Colonic mucosa (tissue), 4 donors: ENCODE measurements at places on chromosomes 12 and 14. TPM values are rescaled to one million over a fixed set of nuclear protein-coding genes. Genes with fewer than 3 reads are reported as not detected.

The KRT78 gene
- total RNA-seq: not detected

The ERP27 gene
- total RNA-seq: 2.1 TPM

The KCNH3 gene
- total RNA-seq: 0.13 TPM

The HOXC5 gene
- not detected for total RNA-seq

The TEX52 gene
- not detected for total RNA-seq

The TAS2R8 gene
- total RNA-seq: not detected

The KIF5A gene
- 0.67 TPM for total RNA-seq

The SRRM4 gene
- total RNA-seq: not detected

The ESPL1 gene
- total RNA-seq: 34.6 TPM

The SIRT4 gene
- 1.3 TPM for total RNA-seq

The TMEM119 gene
- 7.2 TPM for total RNA-seq

The PTPN6 gene
- total RNA-seq: 44.8 TPM

The KRT1 gene
- total RNA-seq: not detected

The NPFF gene
- total RNA-seq: not detected

The RDH5 gene
- total RNA-seq: 29.6 TPM

The TDG gene
- 29.9 TPM for total RNA-seq

- no peak for DNase-seq
Measured at GRCh38 chr14:61368114-61368710, 46.8 kb downstream of the PRKCH start.

DNA sequence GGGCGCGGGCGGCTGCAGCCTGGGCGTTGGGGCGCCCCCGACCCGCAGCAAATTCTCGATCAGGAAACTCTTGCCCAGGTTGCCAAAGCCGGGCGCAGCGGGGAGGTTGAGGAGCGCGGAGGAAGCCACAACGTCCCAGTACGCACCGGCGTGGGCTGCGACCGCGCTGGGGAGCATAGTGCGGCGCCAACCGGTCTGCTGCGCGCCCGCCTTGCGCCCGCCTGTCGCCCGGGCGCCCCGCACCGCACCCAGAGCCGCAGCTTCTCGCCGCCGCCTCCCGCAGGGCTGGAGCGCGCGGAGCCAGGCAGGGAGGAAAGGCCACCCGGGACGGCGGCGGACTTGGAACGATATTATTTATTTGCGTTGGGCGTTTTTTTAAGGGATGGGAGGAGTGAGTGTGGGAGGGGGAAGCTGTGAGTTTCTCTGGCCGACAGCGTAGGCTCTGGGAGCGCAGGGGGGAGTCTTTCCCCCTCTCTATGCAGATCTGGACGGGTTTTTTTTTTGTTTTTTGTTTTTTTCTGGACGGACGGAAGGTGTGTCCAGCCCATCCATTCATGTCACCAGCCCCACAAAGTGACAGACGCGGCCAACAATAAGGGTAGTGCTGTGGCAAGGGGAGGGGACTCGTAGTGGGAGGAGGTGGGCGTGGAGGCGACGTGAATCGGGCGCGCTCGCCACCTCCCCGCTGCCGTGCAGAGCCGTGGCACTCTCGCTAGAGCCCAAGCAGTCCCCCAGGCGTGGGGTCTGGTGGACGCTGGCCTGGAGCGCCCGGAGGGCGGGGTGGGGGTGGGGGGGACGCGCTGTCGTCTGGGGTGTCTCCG, at the start of gene DBX2:
DBX2 (minus strand) TSS at position 349 of the 821 bp plus-strand sequence; CDS start at position 177, 172 bp downstream.
- DNase-seq: no peak

DNA sequence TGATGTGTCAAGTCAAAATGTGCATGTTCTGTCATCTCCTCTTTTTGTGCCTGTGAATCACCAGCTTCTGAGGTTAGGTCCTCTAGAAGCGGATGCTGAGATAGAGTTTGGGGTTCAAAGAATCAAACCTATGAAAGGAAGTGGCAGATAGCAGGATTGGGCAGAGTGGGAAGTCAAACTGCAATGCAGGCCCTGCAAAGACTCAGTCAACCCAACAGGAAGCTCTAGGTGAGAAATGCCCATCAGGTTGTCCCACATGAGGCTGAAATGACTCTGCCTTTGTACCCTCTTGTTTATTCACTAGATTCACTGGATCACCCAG, 4.5 kb upstream of the MIA2 start:
- no peak for DNase-seq

GRCh38 chr12:44852483-44852882, 23.6 kb downstream of the NELL2 start:
- DNase-seq: no peak

DNA sequence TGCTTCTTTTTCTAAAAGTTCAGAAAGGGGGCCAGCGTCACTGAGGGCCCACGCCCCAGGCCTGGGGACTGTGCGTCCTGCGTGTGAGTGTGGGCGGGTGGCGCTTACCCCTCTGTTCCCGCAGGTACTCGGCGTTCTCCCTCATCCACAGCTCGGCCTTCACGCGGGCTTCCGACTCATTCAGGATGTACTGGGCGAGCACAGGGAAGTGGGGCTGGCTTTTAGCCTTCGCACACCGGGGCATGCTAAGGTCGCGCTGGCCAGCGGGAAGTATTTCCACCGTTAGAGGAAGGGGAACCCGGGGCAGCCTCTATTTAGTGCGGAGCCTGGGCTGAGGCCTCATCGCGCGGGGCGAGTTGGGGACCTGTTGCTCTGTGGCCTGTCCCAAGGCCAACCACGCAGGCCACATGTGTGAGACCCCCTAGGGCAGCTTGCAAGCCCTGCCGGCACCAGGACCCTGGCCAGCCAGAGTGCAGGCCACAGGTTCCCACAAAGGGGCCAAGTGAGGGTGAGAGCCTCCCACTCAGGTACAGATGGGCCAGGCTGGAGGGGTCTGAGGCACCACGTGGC, 29.2 kb upstream of the BTBD6 start:
- DNase-seq: no peak

DNA sequence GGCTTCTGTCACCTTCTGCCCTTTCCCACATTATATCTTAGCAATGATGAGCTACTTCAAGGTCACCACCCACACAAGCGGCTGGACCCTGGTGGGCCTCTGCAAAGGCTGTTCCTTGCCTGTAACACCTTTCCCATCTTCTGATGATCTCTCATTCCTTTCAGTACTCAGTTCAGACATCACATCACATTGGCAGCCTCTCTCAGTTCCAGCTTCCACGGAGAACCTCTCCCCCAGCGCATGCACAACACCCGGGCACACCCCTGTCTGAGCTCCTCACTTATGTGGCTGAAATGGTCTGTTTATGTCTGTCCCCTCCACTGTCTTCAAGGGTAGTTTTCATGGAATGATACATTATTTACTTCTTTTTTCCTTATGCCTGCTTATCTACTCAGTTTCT, 6.5 kb upstream of the NID2 start:
- no peak for DNase-seq

GRCh38 chr12:87676731-87677130, 352.5 kb downstream of the C12orf50 start:
- no peak for DNase-seq

DNA sequence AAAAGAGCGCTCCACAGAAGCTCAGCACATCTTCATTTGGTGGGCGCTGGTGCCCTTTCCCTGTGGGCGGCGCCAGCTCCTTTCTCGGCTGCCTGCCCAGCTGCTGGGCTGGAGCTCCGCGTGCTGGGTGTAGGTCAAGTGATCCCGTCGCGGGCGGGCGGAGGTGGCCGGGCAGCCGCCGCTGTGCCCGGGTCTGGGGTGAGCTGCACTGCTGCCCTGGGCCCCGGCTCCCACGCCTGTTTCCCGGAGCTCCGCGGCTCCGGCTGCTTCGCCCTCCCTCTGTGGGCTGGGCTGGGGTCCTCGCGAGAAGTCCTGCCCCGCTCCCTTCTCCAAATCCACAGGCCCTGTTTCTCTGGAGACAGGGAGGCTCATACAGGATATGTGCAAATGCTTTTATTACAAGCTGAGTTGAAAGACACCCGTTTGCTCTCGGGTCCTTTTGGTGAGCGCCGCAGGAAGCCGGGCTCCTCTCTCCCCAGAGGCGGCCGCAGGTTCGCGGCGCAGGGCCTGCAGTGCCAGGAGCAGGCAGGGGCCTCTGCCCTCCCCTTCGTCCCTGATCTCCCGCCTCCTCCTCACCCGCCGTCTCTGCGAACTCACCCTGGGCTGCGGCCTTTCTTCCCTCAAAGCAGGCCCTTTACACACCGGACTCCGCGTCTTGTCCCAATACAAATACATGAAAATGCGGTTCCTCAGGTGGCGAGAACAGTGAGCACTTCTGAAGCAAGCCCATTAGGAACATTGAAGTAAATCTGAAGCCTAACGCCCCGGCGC, 67.8 kb upstream of the CAPRIN2 start:
- peak; percentile 66 for DNase-seq

GRCh38 chr14:100857923-100858837, 32.3 kb downstream of the MEG3 start:
- DNase-seq: no peak

- DNase-seq: no peak
Measured at GRCh38 chr12:46963977-46964971, 115.1 kb upstream of the PCED1B start.

DNA sequence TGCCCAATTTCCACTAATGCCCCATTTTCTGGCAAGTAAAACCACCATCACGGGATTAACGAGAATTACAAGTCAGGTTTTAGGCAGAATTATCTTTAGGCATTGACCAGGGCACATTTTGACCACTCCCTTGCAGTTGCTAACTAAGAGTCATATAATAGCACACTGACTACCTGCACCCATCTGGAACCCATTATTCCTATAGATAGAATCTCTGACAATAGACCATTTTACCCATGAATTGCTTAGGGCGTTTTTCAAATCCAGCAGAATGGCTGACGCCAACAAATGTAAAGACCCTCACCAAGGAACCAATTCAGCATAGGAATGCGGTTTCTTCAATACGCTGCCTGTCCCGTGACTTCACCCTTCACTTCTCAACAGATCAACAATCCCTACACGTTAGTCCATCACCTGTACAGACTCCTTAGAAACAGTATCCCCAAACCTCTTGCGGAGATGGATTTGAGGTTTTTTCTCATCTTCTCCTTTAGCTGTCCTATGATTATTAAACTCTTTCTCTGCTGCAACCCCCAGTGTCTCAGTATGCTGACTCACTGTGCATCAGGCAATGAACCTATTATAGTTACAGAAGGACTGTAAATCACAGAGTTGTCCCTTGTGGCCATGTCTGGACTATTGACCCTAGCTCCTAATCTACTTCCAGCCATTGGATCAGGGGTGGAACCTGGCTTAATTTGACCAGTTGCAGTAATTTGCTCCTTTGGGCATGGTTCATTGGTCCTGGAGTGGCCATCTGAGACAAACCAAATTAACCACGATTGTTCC, 177.3 kb upstream of the PLXNC1 start:
- no peak for DNase-seq

DNA sequence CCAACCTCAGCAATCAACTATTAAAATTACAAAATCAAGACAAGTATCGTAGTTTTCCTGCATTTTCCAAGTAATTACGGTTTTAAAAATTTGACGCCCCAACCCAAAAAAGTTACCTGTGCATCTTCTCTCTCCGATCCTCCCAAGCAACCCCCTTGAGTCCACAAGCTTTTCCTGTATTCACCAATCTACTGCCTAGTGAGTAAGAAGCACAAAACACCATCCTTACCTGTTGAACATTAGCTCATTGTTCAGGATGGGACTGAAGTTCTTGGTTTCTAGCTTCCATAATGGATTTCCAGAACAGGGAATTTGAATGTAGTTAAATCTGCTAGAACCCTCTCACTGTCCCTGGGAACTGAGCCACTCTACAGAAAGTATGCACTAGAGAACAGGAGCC, 162.0 kb downstream of the PAX9 start:
- no peak for DNase-seq

- DNase-seq: no peak
Measured at GRCh38 chr12:89363084-89363483, 10.8 kb upstream of the DUSP6 start.

- no peak for DNase-seq
Measured at GRCh38 chr12:79434561-79434960, 256.2 kb downstream of the PAWR start.

- no peak for DNase-seq
Measured at GRCh38 chr12:131047789-131048610, 94.3 kb downstream of the ADGRD1 start.

GRCh38 chr12:119797090-119797489, 80.0 kb downstream of the CIT start:
- DNase-seq: no peak

DNA sequence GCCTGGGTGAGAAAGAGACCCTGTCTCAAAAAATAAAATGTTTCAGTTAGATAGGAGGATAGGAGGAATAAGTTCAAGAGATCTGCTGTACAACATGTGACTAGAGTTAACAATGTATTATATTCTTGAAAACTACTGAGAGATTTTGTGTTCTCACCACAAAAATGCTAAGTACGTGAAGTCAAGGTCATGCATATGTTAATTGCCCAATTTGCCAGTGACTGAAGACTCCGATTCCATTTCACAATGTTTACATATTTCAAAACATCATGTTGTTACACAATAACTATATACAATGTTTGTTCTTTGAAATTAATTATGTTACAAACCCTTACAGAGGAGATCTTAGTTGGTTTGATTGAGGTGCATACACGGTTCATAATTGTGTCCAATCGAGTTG, 52.1 kb downstream of the SLC15A4 start:
- no peak for DNase-seq

DNA sequence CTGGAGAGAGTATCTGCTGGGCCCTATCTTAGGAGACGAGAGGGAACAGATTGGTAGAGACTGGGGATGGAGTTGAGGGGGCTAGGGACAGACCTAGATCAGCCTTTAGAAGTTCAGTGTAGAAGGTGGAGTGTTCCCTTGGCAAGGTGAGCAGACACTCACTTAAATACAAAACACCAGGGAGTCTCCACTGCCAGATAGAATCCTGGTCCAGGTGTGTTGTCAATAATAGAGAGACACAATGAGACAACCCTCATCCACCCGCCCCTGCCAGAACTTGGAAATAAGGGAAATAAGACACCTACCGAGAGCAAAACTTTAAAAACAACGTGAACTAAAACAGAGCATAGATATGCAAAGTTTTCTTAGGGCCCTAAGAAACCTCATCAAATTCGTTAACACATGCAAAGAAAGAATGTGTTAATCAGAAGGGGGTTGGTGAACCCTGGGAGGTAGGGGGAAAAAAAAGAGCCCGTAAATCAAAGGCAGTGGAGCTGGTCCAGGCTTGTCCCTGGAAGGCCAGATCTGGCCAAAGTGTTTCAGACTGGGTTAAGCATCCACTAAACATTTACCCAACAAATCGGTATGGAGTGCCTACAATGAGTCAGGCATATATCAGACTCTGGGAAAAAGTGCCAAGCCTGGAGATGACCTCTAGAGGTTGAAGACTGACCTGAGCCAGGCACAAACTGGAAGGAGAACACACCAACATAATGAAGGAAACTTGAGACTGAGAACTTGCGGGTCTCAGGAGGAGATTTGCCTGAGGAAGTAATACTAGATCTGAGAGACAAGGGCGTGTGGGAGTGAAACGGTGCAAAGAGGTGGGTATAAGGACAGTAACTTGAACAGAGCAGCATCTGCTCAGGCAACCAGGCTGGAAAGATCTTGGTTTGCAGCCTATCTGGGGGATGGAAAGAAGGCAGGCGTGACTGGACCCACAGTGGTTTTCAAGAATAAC, 37.0 kb upstream of the OTX2 start:
- DNase-seq: no peak
